HFFc6 (cell line): ENCODE measurements at places on chromosomes 3 and 15. TPM values are rescaled to one million over a fixed set of nuclear protein-coding genes. Genes with fewer than 3 reads are reported as not detected.

GRCh38 chr3:29083081-29083480 lies 197.8 kb upstream of the RBMS3 start:
- DNase-seq = no peak

- no peak for DNase-seq
Observed at GRCh38 chr3:149582395-149582794, 75.4 kb downstream of the WWTR1 start.

DNA sequence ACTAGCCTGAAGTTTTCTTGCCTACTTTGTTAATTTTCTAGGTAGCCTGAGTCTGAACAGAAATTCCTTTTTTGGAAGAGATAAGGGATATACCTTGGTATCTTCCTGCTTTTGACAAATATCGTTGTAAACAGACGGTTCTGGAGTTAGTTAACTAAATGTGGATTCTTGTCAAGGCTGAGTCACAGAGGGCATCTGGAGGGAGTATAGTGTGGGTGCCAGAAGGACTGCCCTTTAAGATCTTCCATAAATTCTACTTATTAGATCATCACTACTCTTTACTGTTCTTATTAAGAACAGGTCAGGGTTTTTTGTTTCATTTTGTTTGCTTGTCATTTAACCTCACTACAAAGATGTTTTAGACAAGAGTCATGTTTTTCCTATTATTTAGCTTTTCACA lies 125.3 kb upstream of the SKOR1 start:
- peak; percentile 23 for DNase-seq

- no peak for DNase-seq
Observed at GRCh38 chr15:69914960-69915359, 182.8 kb downstream of the TLE3 start.

DNA sequence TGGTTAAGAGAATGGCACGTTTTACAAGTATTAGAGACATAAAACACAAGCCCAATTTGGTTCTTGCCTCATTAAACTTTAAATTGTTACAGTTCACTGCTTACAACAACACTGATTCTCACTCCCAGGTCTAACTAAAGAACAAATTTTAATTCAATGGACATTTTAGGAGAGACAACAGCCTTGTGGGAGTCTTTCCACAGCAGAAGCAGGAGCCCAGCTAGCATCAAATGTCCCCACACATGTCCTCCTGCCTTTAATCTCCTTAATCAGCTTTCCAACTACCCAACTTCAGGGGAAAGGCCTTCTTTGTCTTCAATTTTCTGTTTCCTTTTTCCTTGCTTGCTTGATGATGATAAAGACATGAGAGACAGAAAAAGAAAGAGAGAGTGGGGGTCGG lies 287.8 kb upstream of the WNT5A start:
- no peak for DNase-seq

LIPH gene
- 0.16 to 1.6 TPM (median 1.3 TPM) in 3 replicates for total RNA-seq

ST3GAL6 gene
- total RNA-seq = 0.19 TPM in 1 of 3 replicates, not detected in the others

DNA sequence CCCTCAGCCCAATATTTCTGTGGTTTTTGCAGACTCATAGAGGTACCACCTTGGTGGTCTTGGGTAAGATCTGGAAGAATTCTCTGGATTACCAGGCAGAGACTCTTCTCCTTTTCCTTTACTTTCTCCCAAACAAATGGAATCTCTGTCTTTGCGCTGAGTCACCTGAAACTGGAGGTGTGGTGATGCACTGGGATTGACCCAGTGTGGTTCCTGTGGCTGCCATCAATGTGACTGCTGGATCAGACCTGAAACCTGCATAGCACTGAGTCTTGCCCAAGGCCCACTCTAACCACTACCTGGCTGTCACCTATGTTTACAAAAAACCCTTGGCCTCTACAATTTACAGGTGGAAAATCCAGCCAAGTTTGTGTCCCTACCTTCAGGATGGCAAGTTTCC lies 295.3 kb downstream of the RBMS3 start:
- DNase-seq = no peak

GJD2 gene
- total RNA-seq = not detected in 3 replicates

- DNase-seq = peak; percentile 89
Observed at GRCh38 chr3:77412584-77412983, 372.7 kb downstream of the ROBO2 start.

DNA sequence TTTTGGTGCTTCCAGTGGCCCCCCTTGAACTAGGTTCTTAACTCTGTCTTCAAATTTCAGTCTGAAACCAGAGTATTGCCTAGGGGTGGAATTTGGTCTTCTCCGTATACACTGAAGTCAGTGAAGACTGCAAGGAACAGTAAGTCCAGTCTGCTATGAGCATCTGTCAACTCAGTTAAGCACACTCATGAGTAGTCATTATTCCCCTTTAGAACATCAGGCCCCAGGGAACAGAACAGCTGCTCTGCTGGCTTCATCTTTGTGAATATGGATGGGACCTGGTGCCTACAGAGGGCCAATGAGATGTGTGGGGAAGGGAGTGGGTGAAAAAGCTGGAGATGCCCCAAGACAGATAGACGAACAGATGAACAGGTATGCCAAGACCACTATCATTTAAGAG lies 85.2 kb upstream of the PRR23C start:
- DNase-seq = no peak

GRCh38 chr3:58531956-58532355 lies 5.0 kb downstream of the ACOX2 start:
- peak; percentile 27 for DNase-seq

ROBO1 gene
- 42.1 to 50.8 TPM (median 49.9 TPM) in 3 replicates for total RNA-seq

TAGLN3 gene
- 0.26 to 0.57 TPM in 2 of 3 replicates, not detected in the other for total RNA-seq

LRTM1 gene
- not detected in 3 replicates for total RNA-seq

MESP2 gene
- total RNA-seq = 0.46 TPM in 1 of 3 replicates, not detected in the others

IL20RB gene
- 0.66 to 1.5 TPM (median 1.4 TPM) in 3 replicates for total RNA-seq

DNA sequence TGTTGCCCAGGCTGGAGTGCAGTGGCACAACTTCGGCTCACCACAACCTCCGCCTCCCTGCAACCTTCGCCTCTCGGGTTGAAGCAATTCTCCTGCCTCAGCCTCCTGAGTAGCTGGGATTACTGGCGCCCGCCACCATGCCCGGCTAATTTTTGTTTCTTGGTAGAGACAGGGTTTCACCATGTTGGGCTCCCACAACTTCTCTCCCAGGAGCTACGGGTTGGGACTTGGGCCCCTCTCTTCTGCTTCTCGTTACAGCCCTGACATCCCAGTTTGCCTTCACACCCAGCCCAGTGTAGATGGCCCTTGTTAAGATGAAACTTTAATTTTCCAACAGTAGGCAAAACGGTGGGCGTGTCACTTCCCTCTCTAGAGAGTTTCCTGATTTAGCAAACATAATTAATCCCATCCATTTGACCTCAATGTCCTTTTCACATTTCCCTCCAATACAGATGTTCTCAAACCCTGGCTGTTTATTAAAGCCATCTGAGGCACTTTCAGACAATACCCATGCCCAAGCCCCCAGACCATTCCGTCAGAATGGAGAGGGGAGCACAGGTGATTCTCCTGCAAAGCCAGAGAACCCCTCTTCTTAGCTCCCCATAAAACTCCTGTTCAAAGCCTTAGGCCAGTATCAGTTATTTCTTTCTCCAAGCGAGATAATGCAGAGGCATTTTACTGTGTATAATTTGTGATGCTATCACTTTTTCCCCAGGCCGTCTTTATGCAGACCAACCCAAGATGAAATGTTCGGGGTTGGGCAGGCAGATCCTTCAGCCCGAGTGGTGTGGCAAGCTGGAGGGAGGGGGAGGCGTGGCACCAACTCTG lies 245.7 kb downstream of the XXYLT1 start:
- no peak for DNase-seq

GOLGA8T gene
- total RNA-seq = not detected in 3 replicates

GRCh38 chr15:36371509-36371908 lies 207.9 kb upstream of the CDIN1 start:
- peak; percentile 26 for DNase-seq

- DNase-seq = no peak
Observed at GRCh38 chr15:33136353-33136752, 58.2 kb downstream of the FMN1 start.

DNA sequence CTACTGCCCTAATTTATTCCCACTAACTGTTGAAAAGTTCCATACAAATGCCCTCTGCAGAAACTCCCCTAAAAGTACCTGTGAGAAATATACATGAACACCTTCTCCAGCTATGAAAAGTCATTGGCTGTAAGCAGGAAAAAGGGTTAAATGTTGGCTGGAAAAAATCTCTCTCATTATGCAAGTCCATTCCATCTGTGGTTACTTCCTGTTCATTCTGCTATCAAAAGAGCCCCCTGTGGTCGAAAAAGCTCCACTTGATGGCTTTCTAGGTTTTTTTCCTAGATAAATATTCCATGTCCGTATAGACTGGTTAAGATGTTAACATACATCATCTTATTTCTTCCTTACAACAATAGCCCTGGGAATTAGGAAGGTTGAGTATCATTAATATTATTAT lies 56.2 kb upstream of the AKAP13 start:
- DNase-seq = no peak

DNA sequence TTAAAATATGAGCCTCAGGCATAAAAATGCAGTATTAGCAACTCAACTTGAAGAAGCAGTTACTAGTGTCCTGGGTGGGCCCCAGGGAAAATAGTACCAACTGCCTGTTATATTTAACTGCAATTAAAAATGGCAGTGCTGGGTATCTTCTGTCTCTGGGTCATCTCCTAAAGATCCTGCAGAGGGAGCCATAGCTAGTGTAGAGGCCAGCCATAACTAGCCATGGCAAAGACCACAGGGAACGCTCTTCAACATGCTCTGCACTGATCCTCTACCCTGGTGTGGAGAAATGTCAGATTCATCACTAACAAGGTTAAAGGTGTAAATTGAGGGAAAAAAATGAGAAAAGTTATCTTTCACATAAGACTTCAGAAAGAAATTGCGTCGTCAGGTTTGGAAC lies 181.3 kb downstream of the SNRPN start:
- DNase-seq = no peak

GRCh38 chr3:7226393-7226792 lies 365.5 kb downstream of the GRM7 start:
- DNase-seq = no peak

DNA sequence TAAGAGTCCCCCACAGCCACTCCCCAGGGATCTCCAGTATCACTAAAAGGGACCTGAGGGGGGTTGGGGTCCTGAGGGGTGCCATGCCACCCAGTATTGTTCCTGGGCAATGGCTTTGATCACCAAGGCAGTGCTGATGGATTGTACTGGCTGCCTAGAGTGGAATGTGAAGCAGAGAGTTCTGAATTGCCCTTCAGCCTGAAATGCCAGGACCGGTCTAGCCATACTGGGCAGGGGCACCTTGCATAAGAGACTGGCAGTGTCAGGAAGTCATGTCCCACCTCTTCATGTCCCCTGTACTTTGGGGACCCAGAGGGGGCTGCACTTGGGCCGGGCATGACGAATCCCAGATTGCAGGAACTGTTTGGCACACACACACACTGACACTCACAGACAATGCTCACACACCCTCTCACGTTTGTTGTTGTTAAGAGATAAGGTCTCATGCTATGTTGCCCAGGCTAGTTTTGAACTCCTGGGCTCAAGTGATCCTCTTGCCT lies 4.5 kb upstream of the TKT start:
- DNase-seq = no peak

SPG21 gene
- 72.4 to 77.9 TPM (median 77.6 TPM) in 3 replicates for total RNA-seq

PPARG gene
- 2.8 to 4.0 TPM (median 3.7 TPM) in 3 replicates for total RNA-seq

- DNase-seq = peak; percentile 75
Observed at GRCh38 chr3:178352326-178353005, 183.8 kb upstream of the KCNMB2 start.

DNA sequence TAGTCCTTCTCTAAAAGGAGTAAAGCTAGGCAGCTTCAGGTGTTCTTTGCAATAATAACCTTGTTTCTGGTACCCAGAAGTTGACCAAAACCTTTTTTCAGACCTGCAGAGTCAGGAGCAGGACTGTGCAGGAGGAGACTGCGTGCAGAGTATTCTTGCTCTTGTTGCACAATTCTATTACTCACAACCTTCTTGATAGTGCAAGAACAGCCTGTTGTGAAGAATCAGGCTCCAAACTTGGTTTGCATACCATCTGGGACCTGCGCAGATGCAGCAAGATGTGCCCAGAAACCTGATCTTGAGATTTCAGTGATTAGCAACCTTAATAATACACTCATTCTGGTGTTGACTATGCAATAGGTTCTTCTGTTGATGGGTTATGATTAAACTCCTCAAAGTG lies 111.9 kb downstream of the ATG7 start:
- DNase-seq = no peak

SLITRK3 gene
- not detected in 3 replicates for total RNA-seq

KLHL40 gene
- not detected in 3 replicates for total RNA-seq

- no peak for DNase-seq
Observed at GRCh38 chr3:176055836-176056235, 1141.4 kb downstream of the TBL1XR1 start.

DNA sequence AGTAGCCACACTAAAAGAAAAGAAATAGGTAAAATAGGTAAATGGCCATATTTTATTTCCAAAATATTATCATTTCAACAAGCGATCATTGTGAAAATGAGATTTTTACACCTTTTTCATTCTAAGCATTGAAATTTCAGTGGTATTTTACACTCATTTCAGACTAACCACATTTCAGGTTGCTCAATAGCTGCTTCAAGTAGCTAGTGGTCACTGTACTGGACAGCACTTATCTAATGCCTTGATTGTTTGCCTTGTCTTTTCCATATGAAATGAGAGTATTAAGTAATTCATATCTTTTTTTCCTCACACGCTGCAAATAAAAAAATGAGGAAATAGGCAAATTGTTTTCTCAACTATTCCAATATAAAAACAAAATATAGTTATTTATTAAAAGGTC lies 332.8 kb downstream of the NLGN1 start:
- DNase-seq = no peak

DNA sequence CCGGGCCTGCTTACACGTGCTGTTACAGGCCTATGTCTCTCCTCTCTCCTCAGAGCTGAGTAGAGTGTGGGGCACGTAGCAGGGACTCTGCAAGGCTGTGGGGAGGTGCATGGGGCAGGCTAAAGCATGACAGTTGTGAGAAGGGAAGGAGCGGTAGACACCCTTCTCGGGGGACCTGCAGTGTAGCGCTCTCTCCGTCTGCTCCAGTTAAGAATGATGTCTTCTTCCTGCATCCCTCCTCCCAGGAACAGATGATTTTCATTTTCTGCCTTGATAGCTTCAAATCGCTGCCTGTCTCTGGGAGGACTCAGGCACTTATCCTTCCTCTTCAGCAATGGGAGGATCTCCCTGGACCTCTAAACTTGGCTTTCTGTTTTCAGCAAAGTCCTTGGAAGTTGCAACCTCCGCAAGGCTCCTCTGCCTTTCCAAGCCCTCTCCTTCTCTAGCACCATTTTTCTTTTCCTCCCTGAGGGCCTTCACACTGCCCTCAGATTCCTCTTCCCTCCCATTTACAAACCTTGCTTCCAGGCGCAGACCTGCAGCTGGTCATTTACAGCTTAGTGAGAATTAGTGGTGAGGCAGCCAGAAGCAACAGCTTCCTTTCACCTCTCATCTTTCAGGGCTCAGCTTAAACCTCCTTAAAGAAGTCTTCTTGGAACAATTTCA lies 23.4 kb upstream of the TLE3 start:
- no peak for DNase-seq
